Stimulated activated CD8-positive, alpha-beta memory T cell treated with anti-CD3 and anti-CD28 coated beads, Interleukin-15, amount 100 ng/mL, for 4 hours (primary cell): ENCODE measurements at places on chromosomes 2 and 18.

DNA sequence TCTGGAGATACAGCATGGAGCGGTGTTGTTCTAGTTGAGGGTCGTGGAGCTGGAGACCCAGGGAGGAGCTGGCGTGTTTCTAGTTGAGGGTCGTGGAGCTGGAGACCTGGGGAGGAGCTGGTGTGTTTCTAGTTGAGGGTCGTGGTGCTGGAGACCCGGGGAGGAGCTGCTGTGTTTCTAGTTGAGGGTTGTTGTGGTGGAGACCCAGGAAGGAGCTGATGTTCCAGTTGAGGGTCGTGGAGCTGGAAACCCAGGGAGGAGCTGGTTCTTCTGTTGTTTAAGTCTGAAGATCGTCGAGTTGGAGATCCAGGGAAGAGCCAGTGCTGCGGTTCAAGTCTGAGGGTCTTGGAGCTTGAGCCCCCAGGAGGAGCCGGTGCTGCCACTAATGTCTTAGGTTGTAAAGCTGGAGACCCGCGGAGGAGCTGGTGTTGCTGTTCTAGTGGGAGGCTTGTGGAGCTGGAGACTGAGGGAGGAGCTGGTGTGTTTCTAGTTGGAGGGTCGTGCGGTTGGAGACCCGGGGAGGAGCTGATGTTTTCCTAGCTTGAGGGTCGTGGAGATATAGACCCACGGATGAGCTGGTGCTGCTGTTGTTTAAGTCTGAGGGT, 155.3 kb downstream of the RTP5 start:
- no peak for DNase-seq

DNA sequence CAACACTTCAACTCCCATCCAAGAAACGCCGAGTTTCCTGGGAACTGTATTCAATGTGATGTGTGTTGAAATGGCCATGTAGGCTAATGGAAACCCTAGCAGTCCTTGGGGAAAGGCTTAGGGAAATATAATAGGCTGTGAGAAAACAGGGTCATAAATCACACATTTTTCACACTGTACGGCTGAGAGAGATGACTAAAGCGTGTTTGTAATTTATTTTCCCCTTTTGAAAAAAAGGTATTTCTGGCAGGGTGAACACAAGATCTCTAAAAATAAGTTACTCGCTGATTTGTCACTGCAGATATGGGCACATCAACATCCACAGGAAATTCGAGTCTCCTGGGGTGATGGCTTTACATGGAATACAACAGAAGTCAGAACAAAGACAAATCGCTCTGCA, 109.6 kb upstream of the ST6GAL2 start:
- no peak for DNase-seq

- no peak for DNase-seq
Measured at GRCh38 chr2:170191166-170191866, 13.4 kb downstream of the MYO3B start.

DNA sequence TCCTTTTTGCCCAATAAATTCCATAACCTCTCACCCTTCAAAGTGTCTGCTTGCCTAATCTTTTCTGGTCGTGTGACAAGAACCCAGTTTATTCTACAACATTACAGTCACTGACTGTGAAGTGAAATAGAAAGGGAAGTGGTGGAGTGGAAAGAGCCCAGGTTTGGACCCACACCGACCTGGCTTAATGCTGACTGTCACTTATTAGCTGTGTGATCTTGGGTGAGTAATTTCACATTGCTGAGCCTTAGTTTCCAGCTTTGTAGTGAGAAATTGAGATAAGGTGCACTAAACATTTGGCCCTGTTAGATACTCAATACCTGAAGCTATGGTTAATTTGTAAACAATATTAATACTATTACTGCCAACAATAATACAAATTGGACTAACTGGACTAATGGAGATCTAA, 291.1 kb downstream of the AGPS start:
- no peak for DNase-seq

- DNase-seq: no peak
Measured at GRCh38 chr2:123670286-123670685, 354.8 kb upstream of the CNTNAP5 start.

- no peak for DNase-seq
Measured at GRCh38 chr2:186683341-186683740, 10.5 kb upstream of the FAM171B start.

DNA sequence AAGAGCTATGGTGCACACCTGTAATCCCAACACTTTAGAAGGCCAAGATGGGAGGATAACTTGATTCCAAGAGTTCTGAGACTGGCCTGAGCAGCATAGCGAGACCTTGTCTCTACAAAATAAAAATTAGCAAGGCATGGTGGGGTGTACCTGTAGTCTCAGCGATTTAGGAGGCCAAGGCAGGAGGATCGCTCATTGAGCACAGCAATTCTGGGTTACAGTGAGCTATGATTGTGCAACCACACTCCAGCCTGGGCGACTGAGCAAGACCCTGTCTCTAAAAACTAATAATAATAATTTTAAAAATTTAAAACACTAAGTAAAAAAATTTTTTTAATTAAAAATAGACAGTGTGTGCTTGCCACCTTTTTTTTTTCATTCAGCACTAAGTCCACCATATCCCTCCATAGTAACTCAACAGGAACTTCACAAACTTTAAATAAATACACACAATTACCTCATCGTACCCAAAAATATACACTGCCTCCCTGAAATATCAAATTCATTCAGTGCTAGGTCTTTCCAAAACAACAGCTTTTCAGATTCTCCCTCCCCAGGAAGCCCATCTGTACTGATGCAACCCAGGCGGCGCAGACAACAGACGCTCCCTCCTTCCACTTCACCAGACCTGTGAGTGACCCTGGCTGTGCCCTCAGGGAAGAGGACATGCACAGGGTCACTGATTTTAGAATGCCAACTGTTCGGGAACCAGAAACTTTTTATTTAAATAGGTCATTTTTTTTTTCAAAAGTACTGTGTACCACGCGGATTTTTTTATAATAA, 29.6 kb downstream of the FAM168B start:
- no peak for DNase-seq

DNA sequence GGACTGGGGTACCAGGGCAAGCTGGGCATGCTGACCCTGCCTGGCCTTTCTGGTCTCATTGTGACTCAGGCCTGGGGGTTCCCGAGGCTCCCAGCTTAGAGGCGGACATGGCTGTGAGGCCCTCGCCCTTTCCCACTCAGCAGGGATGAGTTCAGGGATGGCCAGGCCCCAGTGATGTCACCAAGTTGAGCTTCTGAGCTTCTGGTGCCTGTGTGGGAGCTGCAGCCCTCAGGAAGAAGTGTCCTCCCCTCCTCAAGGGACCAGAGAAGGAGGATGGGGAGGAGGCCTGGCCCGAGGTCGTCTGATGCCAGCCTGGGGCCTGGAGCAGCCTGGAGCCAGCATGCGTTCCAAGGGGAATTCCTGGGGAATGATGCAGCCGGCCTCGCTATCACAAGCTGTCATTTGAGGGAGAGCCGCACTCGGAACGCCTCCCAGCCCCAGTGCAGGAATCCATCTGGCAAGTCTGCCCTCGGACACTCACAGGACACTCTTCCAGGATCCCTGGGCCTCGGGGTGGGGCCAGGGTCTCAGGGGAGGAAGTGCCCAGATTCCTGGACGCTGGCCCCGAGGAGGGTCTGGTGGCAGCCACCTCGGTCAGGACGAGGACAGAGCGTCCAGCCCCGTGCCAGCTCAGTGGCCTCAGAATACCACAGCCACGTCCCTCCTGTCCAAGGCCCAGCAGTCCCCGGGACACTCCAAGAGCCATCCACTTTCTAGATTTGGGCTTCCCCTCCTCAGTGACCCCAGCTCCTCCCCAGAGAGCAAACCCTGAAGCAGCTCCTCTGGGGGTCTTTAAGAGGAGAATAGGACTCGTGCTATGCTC, 61.2 kb upstream of the GPC1 start:
- no peak for DNase-seq

- no peak for DNase-seq
Measured at GRCh38 chr2:2926858-2927175, 450.8 kb downstream of the EIPR1 start.

DNA sequence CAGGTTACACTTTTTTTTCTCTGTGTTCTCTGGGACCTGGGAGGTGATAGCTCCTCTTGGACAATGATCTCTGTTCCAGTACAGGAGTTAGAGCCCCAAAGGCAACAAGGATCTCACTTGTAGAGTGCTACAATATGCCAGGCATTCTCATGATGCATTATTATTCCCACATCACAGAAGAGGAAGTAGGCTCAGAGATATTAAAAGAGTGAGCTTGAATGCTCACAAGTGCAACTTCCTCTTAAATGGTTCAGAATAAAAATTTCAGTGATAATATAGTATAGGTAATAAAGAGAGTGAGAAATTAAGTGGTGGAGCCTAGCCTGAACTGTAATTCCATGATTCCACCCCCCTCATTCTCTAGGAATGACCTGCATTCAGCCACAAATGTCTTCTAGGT, 21.4 kb downstream of the POLE4 start:
- no peak for DNase-seq

- DNase-seq: no peak
Measured at GRCh38 chr2:3280683-3281520, 96.7 kb downstream of the EIPR1 start.

- no peak for DNase-seq
Measured at GRCh38 chr18:59910967-59911366, 11.2 kb downstream of the PMAIP1 start.

DNA sequence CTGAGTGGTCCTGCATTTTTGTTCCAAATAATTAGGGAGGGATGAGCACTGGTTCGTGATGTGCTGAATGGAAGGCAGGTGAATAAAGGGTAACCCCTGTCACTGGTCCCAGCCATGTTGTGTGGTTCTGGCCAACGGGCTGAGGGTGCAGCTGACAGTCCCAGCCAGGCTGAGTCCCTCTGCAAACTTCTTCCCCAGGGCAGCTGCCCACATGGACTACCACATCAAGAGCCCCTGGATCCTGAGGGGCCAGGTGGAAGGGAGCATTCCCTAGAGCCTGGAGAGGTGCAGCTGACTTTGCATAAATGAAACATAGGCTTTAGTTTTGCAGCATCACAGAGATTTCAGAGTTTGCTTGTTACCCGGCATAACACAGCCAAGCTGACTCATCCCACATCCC, 219.8 kb upstream of the MYT1L start:
- DNase-seq: no peak

DNA sequence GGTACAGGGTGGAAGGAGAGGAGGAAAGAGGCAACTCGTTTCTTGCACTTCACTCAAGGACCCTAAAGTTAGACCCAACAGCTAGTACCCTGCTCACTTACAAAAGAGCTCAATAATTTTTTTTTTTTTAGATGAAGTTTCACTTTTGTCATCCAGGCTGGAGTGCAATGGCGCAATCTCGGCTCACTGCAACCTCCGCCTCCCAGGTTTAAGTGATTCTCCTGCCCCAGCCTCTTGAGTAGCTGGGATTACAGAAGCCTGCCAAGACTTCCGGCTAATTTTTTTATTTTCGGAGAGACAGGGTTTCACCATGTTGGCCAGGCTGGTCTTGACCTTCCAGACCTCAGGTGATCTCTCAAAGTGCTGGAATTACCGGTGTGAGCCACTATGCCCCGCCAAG, 4.1 kb downstream of the ASB3 start:
- no peak for DNase-seq

DNA sequence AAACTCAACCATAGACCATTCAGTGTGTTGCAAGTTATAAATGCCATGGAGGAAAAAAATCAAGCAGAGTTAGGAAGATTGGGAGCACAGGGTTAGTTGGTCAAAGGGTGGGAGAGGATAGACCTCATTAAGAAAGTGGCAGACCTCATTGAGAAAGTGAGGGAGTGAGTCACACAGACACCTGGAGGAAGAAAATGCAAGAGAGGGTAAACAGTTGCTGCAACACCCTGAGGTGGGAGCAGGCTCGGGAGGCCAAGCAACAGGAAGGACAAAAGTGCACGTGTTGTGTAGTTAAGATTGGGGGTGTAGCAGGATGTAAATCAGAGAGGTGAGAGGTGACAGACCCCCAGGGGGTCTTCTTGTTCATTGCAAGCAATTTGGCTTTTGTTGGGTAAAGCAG, 6.4 kb downstream of the IL1RL1 start:
- no peak for DNase-seq

DNA sequence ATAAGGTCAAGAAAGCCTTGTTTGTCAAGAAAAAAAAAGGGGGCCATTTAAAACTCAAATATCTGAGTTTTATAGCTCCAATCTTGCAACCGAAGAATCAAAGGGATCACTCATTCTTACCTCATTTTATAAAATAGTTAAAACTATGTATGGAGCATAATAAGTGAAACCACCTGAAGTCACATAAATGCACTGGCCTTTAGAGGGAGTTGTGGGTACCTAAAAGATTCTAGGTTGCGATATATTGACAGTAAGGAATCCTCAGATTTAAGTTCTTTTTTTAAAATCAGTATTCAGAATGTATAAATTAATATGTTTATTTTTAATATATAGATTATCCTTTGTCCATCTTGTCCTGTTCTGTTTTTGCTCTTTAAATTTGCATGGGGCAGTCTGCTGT, 3.4 kb downstream of the ARHGAP28 start:
- no peak for DNase-seq

DNA sequence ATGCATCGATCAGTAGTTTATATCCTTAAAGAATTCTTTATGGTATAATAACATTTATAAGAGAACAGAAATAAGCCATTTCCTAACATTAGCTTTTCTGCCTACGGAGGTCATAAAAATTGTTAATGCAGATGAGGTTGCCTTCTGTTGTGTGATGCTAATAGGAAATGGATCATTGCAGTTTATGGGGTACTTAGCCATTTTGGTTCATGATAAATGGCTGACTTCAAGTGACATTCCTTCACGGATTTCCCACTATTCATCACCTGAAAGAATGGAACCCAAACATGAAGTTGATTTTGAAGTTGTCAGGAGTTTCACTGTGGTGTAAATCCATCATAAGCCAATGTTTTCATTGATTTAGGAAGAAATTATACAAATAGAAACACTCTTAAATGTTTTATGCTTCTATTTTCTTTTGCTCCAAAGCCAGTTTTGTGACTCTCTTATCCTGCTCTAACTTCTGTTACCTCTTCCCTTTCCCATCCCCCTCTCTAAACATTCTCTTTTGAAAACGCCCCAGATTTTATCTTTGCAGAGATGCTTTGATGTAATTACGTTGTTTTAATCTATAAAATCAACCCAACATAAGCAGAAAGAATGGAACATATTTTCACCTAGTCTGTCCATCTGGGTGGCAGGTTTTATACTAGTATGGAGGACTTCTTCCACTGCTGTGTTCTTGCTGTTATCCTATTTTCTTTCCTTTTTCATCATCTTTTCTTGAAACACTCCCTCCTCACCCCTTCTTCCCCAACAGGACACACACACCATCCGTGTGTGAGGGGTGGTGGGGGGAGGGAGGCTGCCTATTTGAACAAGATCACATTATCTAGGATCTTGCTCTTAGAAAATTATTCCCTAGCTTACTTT, 58.2 kb downstream of the GREB1L start:
- no peak for DNase-seq

- DNase-seq: no peak
Measured at GRCh38 chr2:26786207-26787028, 562 bp downstream of the CENPA start.
